Suppressor macrophage treated with lipopolysaccharide for 4 hours (primary cell): ENCODE measurements at places on chromosomes 6 and 20.

- DNase-seq = peak; percentile 72
Observed at GRCh38 chr20:62702895-62703852, 5.5 kb upstream of the NTSR1 start.

GRCh38 chr6:150263765-150264404, 104.9 kb upstream of the IYD start:
- no peak for DNase-seq

GRCh38 chr6:1792989-1793388, 183.3 kb downstream of the FOXC1 start:
- peak; percentile 17 for DNase-seq

GRCh38 chr6:136527831-136528230, 22.4 kb downstream of the MAP7 start:
- no peak for DNase-seq

DNA sequence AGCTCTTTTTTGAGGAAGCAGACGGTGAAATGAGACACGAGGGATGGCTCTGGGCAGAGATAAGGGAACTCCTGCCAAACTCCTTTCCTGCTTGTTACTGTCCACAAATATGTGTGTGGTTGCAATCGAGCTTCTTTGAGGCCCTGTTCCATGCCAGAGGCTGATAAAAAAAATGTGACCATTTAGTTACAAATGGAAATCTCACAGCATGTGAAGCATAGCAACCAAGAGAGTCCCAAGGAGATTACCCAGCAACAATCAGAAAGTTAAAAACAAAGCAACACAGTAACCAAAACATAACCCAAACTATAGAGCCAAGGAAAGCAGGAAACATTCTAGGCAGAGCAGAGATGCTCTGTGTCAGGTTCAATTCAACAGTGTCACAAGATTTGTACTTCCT, 35.4 kb upstream of the HMGN3 start:
- no peak for DNase-seq

DNA sequence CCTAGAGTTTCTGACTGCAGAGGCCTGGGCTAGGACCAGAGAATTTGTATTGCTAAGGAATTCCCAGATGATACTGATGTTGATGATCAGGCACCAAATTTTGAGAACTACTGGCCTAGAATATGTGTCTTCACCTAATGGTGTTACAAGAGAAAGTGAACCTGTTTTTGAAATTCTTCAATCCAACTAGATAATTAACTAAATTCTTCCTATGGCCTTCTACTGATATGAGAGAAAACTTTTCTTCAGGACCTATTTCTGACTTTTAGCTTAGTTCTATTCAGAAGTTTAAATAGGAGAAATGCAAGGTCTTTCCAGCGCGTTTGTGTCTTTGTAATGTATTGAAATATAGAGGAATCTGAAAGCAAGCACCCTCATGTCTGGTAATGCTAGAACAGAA, 7.3 kb downstream of the NKAIN2 start:
- no peak for DNase-seq

DNA sequence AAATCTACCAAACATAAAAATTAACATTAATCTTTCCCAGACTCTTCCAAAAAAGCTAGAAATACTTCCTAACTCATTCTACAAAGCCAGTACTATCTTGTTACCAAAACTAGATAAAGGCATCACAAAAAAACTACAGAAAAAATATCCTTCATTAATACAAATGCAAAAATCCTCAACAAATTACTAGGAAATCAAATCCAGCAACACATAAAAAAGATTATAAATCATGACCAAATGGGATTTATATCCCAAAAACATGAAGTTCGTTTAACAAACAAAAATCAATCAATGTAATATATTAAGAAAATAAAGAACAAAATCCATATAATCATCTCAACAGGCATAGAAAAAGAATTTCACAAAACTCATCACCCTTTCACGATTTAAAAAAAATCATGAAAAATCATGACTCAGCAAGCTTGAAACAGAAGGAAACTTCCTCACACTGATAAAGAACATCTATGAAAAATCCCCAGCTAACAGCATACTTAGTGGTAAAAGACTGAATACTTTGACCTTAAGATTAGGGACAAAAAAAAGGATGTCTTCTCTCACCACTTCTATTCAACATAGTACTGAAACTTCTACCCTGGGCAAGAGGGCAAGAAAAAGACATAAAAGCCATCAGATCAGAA, 43.2 kb downstream of the RANBP9 start:
- DNase-seq = peak; percentile 63

DNA sequence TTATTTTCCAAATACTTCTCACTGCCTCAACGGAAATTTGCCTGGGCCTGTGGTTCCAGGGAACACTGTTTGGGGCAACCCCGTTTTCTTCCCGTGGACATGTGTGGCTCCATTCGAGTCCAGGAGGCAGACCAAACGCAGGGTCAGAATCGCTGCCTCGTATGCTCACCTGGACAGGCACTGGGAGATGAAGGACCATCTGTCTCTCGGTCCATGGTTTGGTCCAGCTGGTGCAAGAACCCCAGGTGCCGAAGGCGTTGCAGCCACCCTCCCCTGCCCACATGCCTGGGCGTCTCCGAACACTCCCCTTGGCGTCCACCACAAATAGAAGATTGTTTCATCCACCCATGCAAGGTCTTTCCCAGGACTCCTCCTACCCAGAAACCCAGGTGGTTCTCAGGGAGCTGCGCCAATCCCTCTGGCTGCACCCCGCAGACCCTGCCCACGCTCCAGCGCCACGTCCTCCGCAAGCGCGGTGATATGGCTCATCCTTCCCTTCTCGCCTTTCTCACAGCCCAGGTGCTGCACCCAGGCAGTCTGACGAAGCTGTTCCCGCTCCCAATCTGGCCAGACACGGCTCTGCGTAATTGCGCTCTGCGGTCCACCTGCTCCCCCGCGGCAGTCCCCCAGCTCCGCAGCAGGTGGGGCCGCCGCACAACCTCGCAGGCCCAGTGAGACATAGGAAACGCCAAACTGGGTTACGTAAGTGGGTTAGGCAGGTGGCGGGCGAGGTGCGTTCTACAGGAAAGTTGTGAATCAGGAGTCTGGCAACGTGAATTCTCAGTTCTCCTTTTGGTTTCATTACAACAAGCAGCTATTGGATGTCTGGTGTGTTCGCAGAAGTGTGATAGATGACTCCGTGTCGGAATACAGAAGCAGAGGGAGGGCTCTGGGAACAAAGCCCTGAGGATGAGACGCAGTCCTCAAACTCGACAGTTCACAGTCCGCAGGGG, 146.2 kb upstream of the ECI2 start:
- DNase-seq = peak; percentile 50

GRCh38 chr6:139131736-139132280, 3.1 kb upstream of the HECA start:
- peak; percentile 62 for DNase-seq

DNA sequence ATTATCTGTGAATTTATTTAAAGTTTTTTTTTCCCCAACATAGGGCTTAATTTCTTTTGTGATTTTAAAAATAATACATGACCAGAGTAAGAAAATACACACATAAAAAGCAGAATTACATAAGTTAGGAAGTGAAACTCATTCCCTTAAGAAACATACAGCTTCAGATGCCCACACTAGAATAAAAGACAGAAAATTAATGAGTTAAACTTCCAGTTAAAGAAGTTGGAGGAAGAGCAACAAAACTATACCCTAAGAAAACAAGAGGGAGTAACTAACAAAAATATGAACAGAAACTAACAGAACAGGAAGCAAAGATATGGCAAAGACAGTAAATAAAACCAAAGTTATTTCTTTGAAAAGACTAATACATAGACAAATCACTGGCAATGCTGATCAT, 107.6 kb upstream of the CEP85L start:
- peak; percentile 51 for DNase-seq

GRCh38 chr6:132666118-132666517, 7.1 kb upstream of the TAAR1 start:
- no peak for DNase-seq

DNA sequence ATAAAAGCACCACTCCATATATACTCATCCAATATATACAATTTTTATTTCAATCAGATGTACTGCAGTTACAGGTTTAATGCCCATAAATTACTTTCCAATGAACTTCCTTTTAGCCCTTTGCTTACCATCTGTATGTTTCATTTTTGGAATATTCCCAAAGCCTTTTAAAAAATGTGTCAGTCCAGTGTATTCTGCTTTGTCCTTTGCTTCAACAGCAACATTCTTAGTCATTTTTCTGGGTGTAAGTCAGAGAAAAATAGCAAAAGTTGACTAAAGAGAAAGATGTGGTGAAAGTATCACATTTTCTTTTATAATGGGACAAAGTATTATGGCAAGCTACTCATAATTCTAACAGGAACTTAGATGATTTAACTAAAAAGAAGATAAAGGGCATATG, 15.2 kb downstream of the DSE start:
- DNase-seq = peak; percentile 63

DNA sequence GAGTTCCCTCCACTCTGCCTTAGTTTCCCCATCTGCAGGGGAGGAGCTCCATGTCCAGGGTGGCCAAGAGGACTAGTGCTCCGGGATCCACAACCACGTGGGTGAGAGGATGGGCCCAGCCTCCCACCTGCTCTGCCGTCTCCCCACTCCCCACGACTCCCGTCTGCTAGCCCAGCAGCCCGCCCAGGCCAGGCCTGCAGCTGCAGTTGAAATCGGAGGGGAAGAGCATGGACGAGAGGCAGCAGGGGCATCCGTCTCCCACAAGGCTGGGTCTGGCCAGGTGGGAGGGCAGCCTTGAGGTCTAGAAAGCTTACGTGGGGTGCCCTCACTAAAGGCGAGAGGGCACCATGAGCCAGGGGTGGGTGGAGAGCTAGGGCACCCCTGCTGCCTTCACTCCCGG, 8.6 kb downstream of the NOL4L start:
- DNase-seq = no peak

GRCh38 chr6:138620630-138621029, 121.3 kb upstream of the NHSL1 start:
- DNase-seq = no peak

DNA sequence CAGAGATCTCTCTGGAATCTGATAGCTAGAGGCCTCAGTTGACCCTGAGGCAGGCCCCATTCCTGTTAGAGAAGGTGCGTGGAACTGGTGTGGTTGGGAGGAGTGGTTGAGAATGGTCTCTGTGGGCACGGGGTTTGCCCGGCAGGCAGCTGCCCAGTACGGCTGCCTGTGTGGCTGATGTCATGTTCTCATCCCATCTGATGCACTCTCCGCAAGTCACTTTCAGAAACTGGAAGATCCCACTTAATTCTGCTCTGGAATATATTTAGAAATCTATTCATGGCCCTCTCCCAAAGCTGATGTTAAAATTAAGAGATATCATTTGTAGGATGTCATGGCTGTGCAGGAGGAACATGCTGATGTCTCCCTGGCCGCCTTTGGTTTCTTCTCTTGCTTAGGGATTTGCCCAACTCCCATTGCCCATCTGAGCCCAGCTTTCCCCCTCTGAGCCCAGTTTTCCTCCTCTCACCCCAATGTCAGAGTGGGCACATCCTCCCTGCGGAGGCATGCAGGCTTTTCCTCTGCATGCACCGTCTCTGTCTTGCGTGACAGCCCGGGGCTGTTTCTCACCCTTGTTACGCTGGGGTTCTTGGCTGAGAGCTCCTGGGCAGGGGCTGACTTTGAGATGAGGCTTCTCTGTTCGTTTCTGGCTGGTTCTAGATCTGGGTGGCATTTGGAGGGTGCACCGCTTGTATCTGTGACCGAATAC, 21.0 kb downstream of the PHACTR3 start:
- no peak for DNase-seq

- DNase-seq = no peak
Observed at GRCh38 chr6:68653074-68653705, 18.1 kb downstream of the ADGRB3 start.

DNA sequence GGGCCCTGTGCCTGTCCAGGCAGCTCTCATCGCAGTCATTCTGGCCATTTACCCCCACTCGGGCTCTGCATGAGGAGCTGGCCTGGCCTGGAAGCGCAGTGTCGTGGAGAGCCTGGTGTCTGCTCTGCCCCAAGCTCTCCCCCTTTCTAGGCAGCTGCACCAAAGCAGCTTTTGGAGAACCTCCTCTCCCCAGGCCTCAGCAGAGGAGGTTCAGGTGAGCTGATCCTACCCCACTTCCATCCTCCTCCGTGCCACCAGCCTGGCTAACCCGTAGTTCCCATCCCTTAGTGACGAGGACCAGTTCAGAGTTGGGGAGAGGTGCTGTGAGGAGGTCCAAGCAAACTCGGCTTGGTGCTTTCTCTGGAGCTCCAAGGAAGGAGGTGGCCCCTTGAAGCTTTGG, 30.5 kb upstream of the PHACTR3 start:
- DNase-seq = no peak

DNA sequence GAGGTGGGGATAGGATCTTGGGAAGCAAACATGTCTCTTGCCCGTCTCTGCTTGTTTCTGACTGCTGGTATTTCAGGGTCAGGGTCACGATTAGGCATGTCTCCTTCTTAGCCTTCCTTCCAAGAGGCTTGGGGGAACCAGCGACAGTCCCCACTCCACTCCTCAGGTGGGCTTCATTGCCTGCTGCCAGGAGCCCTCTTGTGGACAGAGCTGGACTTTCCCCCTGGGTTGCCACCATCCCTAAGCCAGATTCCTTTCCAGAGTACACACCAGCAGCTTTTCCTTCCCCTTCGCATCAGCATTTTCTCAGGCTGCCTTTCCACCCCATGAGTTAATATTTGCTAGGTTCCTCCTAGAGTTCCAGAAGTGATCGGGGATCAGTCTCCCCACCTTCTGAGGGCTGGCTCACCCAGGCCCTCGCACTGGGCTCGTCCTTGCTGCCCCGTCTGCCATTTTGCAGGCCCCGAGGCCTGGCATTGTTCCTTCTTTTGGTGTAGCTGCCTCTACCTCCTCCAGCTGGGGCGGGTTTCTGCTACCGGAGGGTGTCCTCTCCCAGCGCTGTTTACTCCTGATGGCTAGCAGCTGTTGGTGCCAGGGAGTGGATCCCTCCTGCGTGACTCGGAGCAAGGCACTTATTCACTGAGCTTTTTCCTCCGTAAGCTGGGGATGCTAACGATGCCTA, 8.8 kb upstream of the C20orf144 start:
- peak; percentile 26 for DNase-seq

DNA sequence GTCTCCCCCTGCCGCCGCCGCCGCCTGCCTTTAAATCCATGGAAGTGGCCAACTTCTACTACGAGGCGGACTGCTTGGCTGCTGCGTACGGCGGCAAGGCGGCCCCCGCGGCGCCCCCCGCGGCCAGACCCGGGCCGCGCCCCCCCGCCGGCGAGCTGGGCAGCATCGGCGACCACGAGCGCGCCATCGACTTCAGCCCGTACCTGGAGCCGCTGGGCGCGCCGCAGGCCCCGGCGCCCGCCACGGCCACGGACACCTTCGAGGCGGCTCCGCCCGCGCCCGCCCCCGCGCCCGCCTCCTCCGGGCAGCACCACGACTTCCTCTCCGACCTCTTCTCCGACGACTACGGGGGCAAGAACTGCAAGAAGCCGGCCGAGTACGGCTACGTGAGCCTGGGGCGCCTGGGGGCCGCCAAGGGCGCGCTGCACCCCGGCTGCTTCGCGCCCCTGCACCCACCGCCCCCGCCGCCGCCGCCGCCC, 474 bp downstream of the CEBPB start:
- DNase-seq = peak; percentile 75

GRCh38 chr20:9119776-9120175, 50.9 kb downstream of the PLCB4 start:
- DNase-seq = peak; percentile 28

DNA sequence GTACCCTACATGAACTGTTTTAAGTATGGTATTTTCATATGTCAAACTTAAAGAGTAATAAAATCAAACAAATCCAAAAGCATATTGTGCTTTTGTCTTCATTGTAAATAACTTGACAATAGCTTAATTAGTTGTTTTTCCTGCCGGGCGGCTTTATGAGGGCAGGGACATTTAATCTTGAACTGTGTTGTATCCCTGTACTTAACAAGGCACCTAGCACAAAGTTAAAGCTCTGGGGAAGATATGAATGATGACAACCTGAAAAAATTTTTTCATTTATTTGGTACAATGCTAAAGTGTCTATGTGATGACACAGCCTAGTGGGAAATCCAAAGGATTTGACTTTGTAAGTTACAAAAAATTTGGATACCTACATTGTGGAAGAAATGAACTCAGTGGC, 502 bp upstream of the HACE1 start:
- no peak for DNase-seq
